ENCODE measurements at places on chromosomes 6 and 20. TPM values are rescaled to one million over a fixed set of nuclear protein-coding genes. Genes with fewer than 3 reads are reported as not detected.

Gene SRMS
- 0.06 TPM for polyA plus RNA-seq

Gene GSTA3
- 1.1 TPM for polyA plus RNA-seq

Gene ZSCAN16
- 10.2 TPM for polyA plus RNA-seq

Gene SGK2
- 0.73 TPM for polyA plus RNA-seq

Gene KCNK17
- 2.9 TPM for polyA plus RNA-seq

DNA sequence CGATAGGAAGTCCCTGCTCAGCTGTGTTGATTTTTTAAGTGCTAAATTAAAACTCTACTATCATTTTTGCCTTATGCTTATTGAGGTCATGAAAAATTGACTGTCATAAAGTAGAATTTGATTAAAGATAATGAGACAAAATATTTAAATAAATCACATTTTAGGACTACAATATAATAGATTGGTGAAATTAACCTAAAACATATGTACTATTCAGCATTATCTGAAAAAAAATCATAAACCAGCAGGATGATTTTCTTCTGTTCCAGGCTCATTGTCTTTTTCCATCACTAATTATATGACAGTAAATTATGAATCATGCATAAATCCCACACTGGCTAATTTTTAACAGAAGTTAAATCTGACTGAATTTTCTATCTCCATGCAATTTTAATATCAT is 373.6 kb upstream of the NRSN1 start:
- DNase-seq: no peak

GRCh38 chr6:39173270-39173669 is 56.0 kb downstream of the KCNK5 start:
- DNase-seq: no peak

DNA sequence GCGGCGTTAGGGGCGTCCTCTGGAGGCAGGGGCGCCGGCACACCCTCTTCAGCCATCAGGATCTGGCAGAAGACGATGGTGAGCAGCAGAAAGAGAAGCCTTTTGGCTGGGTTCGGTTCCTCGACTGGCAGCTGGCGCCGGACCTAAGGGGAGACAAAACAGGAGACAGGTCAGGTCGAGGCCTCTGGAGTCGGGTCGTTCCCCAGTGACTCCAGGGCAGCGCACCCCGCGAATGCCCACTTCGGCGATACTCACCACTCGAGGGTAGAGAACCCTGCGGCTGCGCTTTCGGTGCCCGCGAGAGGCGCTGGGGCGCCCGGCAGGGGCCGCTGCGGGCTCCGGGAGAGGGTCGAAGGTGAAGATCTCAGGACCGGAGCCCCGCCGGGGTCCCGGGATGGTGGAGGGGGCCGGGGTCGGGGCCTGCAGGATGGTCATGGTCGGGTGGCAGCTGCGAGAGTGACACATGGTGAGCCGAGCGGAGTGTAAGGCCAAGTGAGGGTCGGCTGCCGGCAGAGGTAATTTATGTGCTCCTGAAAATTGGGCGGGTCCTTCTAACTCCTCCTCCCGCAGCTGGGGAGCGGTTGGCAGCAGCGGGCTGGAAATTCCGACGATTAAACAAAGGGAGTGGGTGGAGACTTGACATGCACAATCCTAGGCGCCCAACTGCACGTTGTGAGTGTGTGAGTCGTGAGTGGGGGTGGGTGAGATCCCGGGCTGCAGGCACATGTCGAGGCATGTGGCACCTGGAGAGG is at the start of gene IER3:
Gene IER3 (minus strand): TSS at position 494 of the 752 bp plus-strand sequence. CDS start 29 bp downstream, at position 465.
- peak; percentile 93 for DNase-seq

GRCh38 chr20:1912053-1912452 is 16.8 kb downstream of the SIRPA start:
- no peak for DNase-seq

DNA sequence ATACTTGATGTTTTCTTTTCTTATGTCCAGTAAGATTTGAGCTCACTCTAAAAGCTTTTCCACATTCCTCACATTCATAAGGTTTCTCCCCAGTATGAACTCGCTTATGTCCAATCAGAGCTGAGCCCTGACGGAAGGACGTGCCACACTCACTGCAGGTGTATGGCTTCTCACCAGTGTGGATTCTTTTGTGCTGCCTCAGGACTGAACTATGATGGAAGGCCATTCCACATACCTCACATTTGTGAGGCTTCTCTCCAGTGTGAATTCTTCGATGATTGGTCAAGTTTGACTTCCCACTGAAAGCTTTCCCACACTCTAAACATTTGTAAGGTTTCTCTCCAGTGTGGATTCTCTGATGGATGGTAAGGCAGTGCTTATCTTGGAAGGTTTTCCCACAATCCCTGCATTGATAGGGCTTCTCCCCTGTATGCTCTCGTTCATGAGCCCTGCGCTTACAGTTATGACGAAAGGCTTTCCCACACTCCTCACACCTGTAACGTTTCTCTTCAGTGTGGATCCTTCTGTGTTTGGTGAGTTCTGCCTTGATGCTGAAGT is 9.9 kb downstream of the ZNF311 start:
- no peak for DNase-seq

DNA sequence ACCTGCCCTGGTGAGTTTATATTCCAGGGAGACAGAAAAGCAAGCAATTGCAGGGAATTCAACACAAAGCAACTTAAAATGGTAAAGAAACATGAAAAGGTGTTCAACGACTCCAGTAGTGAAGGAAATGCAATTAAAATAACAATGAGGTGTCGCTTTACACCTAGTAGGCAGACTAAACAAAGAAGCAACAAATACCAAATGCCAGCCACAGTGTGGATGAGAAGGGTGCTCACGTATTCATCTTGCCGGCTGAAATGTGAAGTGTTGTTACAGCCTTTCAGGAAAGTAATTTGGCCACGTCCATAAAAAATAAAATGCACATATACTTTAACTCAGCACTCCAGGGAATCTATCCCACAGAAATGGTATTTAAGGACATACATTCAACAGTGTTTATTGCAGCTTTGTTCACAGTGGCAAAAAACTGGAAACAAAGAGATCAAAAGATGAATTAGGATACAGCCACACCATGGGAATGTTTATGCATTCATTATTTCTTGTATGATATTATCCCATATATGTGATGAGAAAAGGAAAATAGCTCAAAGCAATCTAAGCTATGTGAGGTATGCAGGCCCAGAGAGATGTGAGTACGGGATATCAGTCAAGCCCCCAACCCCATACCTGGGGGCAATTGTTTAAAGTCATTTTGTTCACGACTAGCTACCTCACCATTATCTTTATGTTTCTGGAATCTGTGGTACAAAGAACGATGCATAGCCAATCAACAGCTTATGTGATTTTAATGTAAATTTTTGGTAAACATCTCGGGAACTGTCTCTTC is 266.0 kb upstream of the SOX4 start:
- no peak for DNase-seq
